ENCODE measurements at places on chromosomes 7 and 10.

- DNase-seq: no peak
Measured at GRCh38 chr10:131683281-131683861, 217.4 kb upstream of the PPP2R2D start.

- DNase-seq: no peak
Measured at GRCh38 chr10:25130906-25131305, 43.9 kb upstream of the GPR158 start.

DNA sequence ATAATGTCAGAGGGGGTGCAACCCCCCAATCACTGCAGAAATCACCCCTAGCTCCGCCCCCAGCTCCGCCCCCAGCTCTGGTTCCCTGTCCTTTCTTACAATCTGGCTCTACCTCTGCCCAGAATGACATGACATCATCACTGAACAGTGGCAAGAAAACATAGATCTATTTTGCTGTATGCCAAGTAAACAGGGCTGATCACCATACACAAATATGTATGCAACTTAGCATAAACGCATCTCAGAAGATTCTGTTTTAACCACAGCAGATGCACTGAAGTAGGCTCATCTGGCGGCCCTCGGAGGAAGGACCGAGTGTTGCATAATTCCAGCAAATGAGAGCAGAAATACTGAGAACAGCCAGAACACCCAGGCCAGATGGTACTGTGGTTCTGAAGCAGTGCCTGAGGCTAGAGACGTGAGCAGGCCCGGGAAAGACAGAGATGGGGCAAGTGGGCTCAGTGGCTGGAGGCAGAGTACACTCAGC lies 293.3 kb upstream of the KLF14 start:
- DNase-seq: no peak

- no peak for DNase-seq
Measured at GRCh38 chr7:118436663-118437062, 212.2 kb downstream of the ANKRD7 start.

DNA sequence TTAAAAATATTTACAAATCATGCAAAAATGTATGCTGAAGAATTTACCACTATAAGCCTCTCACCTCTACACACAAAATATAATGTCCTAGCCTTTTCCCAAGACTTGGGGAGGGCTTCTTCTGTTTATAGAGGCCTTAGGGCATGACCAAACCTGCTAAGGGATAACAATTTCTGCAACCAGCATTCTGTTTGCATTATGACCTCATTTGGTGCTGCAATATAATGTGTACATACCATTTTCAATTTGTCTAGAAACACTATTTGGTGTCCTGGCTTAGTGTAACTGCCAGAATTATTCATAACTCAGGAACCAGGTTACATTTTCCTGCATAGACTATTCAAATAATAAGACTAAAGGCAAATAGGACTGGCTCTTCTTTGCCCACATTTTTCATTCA lies 446.6 kb upstream of the SORCS1 start:
- no peak for DNase-seq

All from NCI-H774 (cell line).